Left ventricle myocardium inferior (tissue), 1 donor: ENCODE measurements at places on chromosomes 5 and 9.

DNA sequence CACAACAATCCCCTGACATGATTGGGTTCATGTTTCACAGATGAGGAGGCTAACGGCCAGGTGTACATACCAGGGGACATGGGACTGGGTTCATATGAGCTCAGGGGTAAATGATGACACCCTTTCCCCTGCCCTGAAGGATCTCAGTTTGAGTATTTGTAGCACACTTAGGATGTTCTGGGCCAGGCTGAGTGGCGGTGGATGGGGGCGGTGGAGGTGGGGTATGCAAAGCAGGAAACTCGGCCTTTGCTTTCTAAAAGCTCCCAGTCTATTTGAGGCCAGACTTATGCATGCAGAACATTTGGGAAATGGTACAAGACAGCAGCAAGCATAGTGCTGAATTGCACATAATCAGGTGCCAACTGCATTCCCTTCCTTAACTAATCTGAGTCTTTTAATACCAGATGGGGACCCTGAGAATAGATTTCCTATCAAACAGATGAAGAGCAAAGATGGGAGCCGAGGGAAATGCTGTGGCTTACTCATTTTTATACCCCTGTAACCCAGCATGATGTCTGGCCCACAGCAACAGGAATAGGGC lies 4.9 kb upstream of the KCNIP1 start:
- DNase-seq = no peak

DNA sequence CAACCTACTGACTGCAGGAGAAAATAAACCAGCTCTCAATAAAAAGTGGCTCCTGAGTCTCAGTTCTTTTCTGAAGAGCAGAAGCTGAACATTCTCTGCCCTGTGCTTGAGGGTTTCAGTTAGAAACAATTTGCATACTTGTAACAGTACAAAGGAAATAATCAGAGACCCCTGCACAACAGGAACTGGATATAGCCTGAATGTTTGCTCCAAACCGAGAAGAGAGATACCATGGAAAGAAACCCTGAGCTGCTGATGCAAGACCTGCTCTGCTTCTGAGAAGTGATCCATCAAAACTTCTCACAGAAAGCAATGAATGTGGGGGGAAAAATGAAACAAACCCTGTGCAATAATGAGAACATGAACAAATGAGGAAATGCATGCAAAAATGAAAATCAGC lies 592.9 kb downstream of the SEMA5A start:
- DNase-seq = no peak

- no peak for DNase-seq
Observed at GRCh38 chr5:168608821-168609220, 29.7 kb upstream of the PANK3 start.

GRCh38 chr5:52685566-52685965 lies 102.2 kb upstream of the ITGA1 start:
- DNase-seq = no peak
